ENCODE measurements at places on chromosomes 4 and X. TPM values are rescaled to one million over a fixed set of nuclear protein-coding genes. Genes with fewer than 3 reads are reported as not detected.

Gene C4orf33
- 7.2 TPM for total RNA-seq

Gene SOD3
- total RNA-seq: 3.4 TPM

Gene ZAR1
- total RNA-seq: not detected

Gene GYPE
- total RNA-seq: not detected

Gene RGN
- total RNA-seq: 0.18 TPM

Gene TCEAL6
- not detected for total RNA-seq

Gene DNAJB14
- 56.5 TPM for total RNA-seq

Gene SPATA18
- 11.9 TPM for total RNA-seq

All from osteocyte (in vitro differentiated cells).